Activated CD4-positive, CD25-positive, alpha-beta regulatory T cell treated with anti-CD3 and anti-CD28 coated beads, Interleukin-2, amount 50 U/mL, for 72 hours (primary cell): ENCODE measurements at places on chromosomes 2 and 18.

DNA sequence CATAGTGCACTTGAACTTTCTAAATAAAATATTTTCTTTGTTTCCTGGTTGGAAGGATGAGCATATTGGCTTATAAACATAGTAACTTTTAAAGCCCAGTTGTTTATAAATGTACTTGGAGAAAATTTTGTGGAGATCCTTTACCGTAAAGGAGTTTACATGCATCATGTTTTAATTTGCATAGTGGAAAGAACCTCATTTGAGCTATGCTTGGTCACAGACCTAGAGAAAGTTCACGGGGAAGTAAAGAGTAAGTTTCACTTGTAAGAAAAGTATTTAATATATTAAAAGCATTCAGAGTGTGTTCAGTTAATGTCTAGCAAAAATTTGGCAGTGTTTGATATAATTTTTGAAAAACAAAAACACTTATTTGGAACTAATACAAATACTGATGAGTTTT is 45.3 kb downstream of the PIKFYVE start:
- no peak for DNase-seq

DNA sequence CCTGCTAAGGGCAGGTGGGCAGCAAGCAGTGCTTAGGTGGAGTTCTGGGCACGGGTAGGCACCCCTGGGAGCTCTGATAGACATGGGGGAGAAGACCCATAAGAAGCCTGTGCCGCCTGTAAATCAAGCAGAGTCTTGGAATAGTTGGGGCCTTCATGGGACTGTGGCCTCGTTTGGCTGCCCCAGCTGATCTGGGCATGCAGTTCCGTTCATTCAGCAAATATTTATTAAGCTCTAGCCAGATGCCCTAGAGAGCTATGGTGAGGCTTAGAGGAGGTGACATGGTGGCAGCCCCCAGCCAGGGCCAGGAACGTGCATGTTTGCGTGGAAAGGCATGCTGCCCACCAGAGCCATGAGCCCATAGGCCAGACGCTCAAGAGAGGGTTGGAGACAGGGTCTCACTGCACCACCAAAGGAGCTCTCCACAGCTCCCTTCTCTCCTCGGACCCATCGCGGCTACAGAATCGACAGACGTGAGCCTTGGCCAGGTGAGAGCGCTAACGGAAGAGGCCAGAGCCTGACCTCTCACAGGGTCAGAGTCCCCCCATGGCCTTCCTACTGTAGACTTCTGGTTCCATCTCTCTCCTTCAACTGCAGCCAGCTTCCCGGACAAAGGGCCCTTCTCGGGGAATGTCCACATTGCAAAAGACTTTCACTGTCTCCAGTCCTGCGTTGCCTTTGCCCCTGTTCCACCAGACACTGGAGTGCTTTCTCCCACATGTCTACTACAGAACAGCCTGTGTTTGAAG is 135.7 kb downstream of the INHBB start:
- no peak for DNase-seq

DNA sequence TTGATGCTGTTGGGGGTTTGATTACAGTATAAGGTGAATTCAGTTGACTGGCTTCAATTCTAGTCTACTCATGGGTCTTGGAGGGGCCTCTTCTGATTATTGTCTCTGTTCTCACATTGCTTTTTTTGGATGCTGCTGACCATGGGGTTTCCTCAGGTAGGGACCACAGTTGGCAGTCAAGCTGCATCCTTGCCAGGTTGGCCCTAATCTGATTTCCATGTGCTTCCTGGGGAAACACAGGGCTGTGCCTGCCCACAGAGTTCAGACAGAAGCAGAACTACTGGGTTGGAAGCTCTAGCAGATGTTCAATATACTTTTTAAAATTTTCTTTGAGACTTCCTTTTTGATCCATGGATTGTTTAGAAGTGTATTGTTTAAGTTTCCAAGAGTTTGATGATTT is 227.3 kb downstream of the XIRP2 start:
- DNase-seq = no peak

DNA sequence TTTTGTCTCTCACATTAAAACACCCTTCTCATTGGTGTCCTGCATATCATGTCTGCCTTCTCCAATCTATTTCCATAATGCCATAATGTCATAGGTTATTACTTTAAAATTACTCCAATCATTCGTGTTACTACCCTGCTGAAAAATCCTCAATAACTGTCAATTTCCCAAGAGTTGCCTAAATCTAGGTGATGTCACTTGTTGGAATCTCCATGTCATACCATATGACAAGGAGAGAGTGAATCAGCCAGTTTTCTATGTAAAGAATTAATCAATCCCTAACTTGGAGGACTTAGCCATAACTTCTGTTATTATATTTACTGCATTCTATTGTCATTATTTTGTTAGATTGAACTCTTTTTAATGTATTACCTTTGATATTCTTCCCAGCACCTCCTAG is 62.5 kb downstream of the PHLPP1 start:
- no peak for DNase-seq

GRCh38 chr2:186399082-186399644 is 86.9 kb upstream of the ZC3H15 start:
- DNase-seq = no peak

- no peak for DNase-seq
Observed at GRCh38 chr2:101502095-101502494, 27.2 kb upstream of the RFX8 start.

- no peak for DNase-seq
Observed at GRCh38 chr2:235769046-235769445, 275.2 kb downstream of the AGAP1 start.

DNA sequence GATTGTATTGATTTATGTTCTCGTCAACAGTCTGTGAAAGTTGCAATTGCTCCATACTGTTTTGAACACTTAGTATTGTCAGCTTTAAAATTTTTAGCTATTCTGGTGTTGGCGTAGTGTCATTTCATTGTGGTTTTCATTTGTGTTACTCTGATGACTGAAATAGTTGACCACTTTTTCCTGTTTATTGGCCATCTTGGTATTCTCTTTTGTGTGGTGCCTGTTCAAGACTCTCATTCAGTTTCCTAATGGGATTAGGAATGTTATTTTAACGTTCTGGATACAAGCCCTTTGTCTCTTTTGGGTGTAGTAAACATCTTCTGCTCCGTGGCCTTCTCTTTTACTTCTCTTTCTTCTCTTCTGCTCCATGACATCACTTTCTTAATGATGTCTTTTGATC is 82.7 kb upstream of the SMAD2 start:
- DNase-seq = no peak

DNA sequence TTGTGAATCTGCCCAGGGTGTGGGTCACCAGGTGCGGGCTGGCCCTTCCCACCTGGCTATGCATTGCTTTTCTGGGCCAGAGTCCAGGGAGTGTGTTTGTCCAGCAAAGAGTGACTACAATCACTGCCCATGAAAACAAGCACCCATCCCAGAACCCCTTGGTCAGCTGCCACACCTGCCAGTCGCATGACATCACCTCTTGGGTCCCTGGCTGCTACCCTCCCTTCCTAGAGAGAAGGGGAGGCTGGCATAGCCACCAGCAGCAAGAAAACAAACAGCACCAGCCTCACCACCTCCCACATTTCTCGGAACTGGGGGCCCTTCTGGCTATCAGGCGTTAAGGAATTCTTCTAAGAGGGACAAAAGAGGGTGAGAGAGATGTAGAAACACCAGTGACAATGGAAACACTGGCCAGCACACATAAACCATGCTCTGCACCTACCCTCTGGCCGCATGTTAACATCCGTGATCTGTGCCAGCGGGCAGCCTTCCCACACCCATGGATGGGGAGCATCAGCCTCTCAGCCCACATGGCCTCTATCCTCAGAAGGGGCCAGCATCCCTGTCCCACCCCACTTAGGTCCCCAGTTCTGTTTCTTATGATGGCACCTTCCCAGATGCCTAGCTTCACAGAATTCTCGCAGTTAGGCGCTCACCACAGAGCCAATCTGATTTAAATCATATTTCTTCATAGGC is 109.7 kb upstream of the GLI2 start:
- DNase-seq = no peak

DNA sequence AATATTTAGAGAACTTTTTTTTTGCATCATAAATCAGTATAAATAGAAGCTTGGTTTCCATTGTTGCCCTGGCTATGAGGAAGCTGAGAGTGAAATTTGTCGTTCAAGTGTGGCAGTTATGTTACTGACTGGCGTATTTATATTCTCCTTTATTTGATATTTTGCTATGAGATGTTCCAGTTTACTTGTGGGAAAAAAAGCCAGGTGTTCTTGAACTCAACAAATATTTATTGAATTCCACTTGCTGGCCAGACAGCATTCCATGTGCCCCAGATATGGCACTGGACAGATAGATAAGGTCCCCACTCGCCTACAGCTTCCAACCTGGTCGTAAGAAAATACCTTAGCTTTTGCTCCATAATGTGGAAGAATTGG is 44.7 kb downstream of the NEDD4L start:
- DNase-seq = no peak

DNA sequence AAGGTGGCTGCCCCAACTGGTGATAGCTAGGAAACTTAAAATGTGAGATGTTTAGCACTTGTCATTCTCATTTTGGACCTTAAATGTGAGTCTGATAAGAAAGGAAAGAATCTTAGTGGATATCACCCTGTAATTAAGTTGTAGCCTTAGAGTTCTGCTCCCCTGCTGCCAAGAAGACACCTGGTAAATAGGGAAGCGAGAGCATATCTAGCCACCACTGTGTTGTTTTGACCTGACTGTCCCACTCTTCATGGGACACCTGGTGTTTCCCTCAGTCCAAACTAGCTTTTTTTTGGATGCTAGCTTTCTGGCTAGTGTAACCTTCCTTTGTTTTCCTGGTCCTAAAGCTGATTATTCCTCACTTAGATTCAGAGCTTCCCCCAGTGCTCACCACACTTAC is 357.6 kb downstream of the RAD51AP2 start:
- DNase-seq = no peak

GRCh38 chr2:204051476-204051875 is 114.9 kb downstream of the ICOS start:
- no peak for DNase-seq

- DNase-seq = peak; percentile 47
Observed at GRCh38 chr2:237774811-237775553, 23.6 kb upstream of the RBM44 start.

DNA sequence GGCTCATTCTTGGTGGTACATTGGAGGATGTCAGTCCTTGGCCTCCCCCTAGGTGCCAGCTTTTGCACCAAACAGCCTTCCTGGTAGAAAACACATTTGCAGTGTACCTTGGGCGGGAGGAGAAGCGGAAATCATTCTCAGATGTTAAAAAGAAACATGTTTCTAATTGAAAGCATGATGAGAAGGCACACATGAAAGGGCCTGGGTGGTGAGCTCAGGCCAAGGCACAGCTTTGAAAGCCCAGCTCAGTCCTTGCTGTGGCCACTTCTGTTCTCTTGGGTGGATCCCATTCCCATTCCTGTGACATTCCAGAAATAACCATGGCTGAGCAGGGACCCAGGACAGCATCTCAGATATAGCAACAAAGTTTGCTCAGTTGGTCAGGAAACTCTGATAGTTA is 71.5 kb downstream of the LTBP1 start:
- DNase-seq = no peak

- DNase-seq = no peak
Observed at GRCh38 chr2:221972813-221973478, 325.9 kb downstream of the PAX3 start.

- no peak for DNase-seq
Observed at GRCh38 chr2:8285081-8285480, 396.8 kb upstream of the ID2 start.

GRCh38 chr2:240230291-240230931 is 90.0 kb upstream of the OTOS start:
- no peak for DNase-seq

- DNase-seq = no peak
Observed at GRCh38 chr18:40983835-40984234, 971.2 kb upstream of the PIK3C3 start.

DNA sequence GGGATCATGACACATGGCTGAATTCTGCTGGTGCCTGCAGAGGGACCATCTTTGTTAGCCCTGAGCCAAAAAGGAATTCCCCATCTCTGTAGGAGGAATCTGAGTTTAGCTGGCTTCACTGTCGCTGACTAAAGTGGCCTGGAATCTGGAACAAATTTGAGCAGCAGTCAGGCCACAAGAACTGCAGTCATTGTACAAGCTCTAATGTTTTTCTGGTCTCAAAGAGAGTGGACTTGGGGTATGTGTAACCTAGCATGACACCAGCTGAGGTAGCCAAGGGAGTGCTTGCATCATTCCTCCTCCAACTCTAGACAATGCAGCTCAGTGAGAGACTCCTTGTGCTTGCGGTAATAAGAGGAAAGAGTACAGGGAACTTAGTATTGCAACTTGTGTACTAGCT is 539.1 kb upstream of the LRRTM4 start:
- no peak for DNase-seq

DNA sequence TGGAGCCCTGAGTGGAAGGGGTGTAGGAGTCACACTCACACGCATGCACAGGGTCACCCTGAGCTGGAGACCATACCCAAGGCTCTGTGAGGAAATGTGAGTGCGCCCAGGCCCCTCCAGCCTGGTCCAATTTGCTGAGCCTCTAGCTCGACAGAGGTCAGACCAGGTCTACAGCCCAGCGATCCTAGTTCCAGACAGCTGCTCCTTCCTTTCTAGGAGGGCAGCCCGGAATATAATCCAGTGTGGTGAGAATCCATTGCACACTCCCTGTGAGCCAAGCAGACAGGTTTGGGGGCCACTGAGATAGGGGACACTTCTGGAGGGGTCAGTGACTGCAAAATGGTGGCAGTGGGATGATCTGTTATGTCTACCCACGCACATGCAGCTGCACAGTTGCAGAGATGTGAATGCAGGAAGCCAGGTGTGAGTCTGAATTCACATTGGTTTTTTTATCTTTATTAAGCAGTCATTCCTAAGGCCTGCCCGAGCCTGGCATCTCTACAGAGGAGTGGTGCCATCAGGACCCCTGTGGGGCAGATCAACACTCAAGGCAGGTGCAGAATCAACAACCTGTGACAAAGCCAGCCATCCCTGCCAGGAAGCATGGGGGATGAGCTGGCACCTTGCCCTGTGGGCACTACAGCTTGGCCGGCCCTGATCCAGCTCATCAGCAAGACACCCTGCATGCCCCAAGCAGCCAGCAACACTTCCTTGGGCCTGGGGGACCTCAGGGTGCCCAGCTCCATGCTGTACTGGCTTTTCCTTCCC is at the start of gene GPR148:
Gene GPR148 (plus strand): TSS at position 522 of the 768 bp plus-strand sequence. CDS start 82 bp downstream, at position 604.
- DNase-seq = no peak
